ENCODE measurements at places on chromosomes 12 and 14.

DNA sequence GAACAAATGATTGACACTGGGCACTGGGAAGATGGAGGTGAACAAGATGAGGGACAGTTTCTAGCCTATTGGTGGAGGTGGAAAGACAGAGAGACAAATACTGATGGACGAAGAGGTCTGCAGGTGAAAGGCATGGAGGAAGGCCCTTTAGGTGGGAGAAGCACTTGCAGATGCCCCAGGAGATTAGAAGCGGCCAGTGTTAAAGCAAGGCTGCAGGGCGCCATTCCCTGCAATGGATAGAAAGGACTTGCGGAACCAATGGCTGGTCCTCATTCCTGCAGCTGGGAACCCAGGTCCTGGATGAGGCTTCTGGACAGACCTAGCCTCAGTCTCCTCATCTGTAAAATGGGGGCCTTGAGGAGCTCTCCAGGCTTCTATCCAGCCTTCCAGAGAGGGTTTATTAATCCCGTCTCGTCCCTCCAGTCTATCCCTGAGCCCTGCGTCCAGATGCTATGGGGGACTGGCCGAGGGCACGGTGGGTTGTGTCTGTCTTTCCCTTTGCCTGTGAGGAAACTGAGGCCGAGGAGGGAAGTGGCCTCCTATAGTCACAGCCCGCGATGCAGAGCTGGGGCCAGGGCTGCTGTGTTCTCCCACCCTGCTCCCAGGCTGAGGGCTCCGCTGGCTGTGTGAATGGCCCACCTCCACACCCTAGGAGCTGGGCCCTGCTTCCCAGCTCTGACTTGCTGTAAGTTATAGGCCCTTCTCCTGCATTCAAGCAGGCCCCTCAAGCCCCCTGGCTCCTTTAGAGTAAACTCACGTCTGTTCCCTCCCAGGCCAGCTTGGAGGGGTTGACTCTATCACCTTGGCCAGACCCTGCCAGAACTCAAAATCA lies 33.0 kb downstream of the CYP46A1 start:
- DNase-seq, result no peak

DNA sequence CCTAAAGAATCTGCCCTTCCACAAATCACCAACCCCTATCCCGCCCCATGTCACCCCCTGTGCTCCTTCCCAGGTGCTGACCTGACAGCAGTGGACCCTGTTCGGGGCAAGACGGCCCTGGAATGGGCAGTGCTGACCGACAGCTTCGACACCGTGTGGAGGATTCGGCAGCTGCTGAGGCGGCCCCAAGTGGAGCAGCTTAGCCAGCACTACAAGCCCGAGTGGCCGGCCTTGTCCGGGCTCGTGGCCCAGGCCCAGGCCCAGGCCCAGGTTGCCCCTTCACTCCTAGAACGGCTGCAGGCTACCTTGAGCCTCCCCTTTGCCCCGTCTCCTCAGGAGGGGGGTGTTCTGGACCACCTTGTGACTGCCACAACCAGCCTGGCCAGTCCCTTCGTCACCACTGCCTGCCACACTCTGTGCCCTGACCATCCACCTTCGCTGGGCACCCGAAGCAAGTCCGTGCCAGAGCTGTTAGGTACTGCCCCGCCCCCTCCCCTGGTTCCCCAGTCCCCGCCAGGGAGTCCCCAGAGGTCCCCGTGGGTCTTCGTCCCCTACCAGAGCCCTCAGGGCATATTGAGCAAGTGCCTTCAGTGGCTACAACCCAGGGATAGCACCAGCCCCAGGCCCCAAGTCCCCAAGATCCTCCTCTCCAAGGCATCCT lies 2.7 kb downstream of the ANKRD33 start:
- DNase-seq, result no peak

- DNase-seq, result no peak
Measured at GRCh38 chr12:124493809-124494750, 73.3 kb downstream of the NCOR2 start.

GRCh38 chr12:109228664-109229063 lies 80.4 kb downstream of the FOXN4 start:
- DNase-seq, result no peak

- no peak for DNase-seq
Measured at GRCh38 chr14:100441271-100441947, 118.3 kb downstream of the SLC25A47 start.
